ENCODE measurements at places on chromosomes 4 and X.
A peak's percentile ranks its signal among the peaks of the same experiment; 100 is the strongest.

DNA sequence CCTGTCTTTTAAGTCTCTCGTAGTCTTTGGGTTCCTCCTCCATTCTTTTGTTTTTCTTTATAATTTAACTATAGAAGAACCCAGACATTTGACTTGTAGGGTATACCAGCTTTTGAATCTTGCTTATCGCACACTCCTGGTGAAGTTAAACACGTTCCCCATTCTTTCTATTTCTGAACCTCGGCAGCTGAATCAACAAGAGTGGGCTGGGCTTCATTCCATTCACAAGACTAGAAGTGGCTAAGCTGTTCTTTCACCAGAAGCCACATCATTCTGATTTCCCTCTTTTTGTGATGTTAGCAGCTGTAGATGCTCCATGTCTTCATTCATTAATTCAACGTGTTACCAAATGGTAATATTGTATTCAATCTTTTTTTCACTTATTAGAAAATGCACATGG lies 167.9 kb downstream of the CORIN start:
- DNase-seq = no peak

DNA sequence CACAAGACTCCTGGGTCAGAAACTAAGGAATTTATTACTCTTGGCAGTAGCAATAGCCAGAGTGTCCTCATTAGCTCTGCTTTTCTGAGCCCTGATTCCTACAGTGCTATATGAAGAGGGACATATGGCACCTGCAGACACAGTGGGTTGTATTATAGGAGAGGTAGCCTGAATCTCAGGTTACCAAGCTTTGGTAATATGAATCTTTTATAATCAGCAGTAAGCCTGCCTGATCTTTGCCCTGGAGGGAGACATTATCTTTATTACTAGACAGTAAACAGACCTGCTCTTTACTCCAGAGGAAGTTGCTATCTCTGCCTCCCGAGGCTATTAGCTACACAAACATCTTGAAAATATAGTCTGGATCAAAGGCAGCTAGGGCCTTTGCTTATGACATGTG lies 62.5 kb upstream of the HOPX start:
- peak; percentile 34 for DNase-seq

DNA sequence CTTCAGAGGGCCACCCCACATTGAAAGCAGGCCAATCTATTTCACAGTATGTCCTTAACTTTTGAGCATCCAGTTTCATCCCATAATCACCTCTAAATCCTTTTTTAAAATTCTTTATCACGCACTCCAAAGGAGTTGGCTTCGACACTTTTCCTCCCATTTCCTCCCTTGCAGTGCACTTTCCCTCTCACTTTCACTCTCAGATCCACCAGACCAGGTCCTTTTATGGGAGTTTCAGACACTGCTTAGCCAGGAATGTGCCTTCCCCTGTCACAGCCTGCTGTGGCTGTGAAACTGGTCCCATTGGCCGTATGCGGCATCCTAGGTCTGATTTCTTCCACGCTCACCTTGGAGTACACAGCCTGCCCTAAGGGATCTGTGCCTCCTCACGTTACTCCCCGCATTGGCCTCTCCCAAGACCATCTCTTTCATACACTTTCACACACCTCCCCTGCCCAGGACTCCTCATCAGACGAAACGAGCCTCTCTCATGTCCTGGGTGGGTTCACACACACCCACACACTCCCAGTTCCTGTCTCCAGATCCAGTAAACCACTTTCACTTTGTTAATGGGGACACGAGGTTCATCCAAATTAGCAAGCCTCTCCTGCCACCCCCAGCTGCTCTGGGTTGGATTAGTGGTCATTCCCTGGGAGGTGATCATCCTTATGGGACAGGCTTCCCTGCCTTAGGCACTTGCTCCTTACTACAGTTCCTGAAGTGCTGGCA lies 10.0 kb upstream of the RHOXF2B start:
- DNase-seq = peak; percentile 17

GRCh38 chr4:153850533-153851280 lies 61.8 kb upstream of the SFRP2 start:
- no peak for DNase-seq

DNA sequence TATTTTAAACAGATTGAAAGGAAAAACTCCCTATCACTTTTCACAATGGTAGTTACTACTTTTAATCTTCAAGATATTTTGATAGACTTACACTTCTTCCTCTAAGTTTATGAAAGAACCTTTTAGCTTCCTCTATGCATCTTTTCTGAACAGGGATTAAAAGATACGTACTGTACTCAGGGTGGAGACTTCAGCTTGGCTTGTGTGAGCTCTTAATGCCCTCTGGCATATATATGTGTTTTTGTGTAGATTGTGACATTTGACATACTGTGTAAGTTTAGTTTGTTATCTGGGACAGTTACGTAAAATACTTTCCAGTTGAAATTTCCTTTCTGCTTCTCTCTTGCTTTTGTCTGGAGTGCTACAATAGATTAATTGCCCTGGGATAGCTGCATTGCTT lies 109.3 kb upstream of the NUDT6 start:
- no peak for DNase-seq

DNA sequence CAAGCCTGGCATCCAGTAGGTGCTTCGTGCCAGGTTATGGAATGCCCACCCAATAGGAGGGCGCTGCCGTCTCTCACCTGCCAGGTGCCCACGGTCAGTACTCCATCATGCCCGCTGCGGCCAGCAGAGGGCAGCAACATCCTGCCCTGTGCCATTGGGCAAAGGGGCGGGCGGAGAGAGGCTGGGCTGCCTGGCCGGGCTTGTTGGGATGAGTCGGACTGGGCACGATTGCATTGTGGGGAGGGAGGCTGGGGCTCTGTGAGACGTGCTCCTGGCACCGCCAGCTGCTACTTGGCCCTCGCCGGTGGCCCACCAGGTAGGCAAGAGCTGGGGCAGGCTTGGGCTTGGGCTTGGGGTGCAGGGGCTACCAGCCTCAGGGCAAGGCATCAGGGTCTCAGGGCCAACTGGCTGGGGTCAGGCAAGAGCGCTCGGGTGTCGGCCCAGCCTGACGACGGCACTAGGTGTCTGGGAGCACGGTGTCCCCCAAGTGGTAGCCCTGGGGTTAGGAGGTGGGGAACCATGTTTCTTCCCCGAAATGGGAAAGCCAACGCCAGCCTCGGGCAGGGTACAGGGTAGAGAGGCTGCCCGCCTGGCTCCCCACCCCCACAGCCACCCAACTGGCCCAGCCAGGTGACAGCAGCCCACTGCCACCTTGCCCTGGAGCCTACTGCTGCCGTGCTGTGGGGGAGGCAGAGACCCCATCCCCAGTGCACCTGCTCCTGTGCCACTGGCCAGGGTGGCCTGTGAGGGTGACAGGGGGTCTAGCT lies at the start of gene PLXNB3:
Gene PLXNB3, plus strand, starts transcription at position 261 of the 767 bp plus-strand sequence. CDS start 1,287 bp downstream, outside the sequence.
- peak; percentile 87 for DNase-seq

DNA sequence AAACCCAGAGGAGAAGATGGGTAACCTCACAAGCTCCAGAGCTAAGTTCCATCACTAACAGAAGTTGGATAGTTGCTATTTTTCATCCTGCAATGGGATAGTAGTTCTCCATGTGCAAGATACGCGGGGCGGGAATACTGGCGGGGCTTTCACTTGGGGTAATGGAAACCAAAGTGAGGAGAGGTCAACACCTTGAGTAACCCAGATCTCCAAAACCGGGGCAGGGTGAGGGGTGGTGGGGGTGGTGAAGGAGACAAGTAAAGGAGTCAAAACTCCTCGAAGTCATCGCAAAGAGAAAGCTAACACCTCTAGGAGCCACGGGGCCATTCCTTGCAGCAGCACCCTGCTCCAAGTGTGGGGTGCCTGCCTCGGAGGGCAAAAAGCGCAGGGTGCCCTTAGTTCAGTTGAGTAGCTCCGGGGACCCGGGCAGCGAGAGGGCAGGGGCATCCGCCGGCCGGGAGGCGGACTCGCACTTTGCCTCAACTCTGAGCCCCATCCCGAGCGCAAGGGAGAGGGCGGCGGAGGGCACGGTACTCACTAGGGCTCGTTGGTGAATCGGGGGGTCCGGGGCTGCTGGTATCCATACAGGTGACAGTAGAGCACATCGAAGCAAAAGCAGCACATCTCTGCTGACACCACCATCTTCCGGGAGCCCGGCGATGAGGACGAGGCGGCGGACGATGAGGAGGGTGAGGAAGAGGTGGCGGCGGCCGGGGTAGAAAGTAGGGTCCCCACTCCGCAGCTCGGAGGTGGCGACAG lies 645 bp downstream of the AMMECR1 start:
- DNase-seq = peak; percentile 50

DNA sequence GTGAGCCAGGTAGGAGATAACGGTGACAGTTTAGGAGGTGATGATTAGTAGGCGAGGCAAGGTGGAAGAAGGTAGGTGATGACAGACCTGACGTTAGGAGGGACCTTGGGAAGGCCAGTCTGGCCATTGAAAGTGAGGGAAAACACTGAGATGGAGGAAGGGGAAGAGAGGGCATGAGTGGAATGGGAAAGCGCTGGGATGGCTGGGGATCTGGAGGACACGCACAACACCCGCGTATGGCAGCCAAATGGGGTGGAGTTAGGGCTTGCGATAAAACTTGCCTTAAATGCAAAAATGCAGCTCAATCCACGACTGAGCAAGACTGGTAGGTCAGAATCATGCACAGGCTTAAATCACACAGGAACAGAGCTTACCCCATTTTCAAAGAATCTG lies 605 bp upstream of the CDKL2 start:
- no peak for DNase-seq

DNA sequence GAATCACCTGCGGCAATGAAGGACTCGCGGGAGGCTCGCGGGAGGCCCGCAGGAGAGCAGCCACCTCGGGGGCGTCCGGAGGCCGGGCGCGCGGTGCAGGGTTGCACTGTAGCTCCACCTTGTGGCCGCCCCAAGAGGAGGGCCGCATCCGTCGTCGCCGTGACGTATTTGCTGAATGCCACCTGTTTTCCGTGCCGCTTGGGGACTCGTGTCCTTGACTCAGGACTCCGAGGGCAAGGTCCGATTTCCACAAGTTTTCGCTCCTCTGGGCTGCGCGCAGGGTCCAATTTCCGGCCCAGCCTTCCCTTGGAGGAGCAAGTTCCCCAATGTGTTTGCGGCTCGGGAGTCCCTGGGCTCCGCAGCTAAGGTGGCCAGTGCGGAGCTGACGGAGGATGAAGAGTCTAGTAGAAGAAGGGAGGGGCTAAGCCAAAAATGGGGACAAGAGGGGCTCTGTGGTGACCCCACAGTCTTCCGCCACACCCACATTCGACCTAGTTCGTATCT lies 10.7 kb upstream of the DLG3 start:
- DNase-seq = peak; percentile 96

DNA sequence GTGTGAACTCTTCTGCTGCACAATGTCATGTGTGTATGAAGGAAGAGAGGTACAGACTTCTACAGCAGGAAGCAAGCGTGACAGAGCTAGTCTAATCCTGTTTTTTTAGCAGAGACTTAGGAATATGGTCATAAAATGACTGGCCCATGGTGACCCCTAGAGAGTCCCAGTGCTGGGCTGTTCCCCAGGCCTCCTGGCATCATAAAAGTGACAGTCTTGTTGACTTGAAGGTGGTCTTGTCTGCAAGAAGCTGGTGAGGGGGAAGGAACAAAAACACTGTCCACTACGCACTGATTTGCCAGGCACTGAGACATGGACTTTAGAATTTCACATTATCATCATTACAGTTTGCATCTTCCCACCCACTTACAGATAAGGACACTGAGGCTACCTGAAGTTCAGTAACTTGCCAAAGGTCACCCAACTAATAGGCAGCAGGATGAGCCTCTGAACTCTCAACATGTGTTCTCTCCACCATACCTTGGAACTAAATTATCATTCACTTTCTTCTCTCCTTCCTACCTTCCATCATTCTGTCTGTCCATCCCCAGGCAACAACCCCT lies 63.0 kb downstream of the HADH start:
- no peak for DNase-seq

DNA sequence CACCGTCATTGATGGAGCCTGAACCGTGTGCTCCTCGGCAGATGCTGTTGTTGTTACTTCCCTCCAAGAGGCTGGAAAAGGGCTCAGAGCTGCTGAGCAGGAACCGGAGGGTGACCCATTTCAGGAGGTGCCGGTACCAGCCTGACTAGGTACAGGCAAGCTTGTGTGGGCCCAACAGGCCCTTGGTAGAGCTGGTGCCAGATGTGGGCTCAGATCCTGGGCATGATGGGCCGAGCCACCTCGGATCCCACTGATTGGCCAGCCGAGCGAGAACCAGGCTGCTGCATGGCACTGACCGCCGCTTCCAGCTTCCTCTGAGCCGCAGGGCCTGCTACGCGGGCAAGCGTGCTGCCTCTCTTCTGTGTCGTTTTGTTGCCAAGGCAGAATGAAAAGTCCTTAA lies 33.7 kb downstream of the NOP14 start:
- no peak for DNase-seq

DNA sequence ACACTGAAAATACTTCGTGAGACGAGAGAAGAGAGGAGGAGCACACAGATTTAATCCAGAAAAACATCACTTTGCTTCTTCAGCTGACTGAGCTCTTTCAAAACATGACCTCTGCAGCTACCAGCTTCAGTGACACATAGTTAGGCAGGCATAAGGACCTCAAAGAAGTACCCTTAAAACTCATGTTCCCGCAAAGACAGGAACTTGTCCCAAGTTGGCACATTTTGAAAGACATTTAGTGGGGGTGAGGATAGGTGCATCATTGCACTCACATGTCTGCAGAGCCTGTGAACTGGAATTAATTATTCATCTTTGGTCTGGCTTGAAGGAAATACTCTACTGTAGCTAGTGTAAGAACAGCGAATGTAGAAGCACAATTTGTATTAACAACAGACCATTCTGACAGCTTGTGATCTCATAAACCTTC lies 221.8 kb downstream of the MGST2 start:
- no peak for DNase-seq

DNA sequence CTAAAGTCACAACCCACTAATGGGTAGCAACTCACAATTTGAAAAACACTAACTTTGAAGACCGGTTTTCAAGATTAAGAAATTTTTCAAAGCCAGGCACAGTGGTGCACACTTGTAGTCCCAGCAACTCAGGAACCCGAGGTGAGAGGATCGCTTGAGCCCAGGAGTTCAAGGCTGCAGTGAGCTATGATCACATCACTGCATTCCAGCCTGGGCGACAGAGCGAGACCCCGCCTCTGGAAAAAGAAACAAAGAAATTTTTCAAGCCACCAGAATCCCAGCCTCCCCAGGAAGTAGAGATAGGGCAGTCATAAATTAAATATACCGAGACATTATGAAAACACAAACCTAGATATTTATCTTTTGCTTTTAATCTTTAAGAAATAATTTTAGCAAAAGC lies 13.0 kb downstream of the SMARCA1 start:
- DNase-seq = no peak

DNA sequence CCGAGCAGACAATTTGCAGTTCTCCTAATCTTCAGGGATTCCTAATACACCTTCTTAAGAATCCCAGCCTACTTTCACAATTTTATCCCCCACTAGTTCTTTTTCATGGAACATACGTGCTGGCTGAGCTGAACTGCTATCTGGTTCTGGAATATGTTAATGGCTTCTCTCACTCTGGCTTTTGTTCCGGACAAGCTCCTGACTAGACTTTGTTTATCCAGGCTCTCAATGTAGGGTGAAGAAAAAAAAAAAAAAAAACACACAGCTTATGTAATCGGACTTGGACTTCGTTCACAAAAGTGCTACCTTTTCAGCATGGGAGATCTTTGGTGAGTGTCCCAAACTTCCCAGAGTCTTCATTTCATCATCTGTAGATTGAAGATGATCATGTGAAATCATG lies 555.4 kb upstream of the CPEB2 start:
- DNase-seq = no peak

Data from ELF-1 (cell line).